ENCODE measurements at places on chromosomes 1 and 21. TPM values are rescaled to one million over a fixed set of nuclear protein-coding genes. Genes with fewer than 3 reads are reported as not detected.

GRCh38 chr1:246782120-246782900 lies 58.1 kb downstream of the SCCPDH start:
- peak; percentile 83 for DNase-seq

Gene PLXNA2
- total RNA-seq: 2.0 TPM

GRCh38 chr1:3891329-3891865 lies 8.7 kb downstream of the C1orf174 start:
- DNase-seq: no peak

GRCh38 chr1:5491207-5491904 lies 500.9 kb downstream of the NPHP4 start:
- DNase-seq: no peak

- DNase-seq: no peak
These were observed 25.7 kb downstream of the RPRD2 start for GRCh38 chr1:150389650-150390049.

DNA sequence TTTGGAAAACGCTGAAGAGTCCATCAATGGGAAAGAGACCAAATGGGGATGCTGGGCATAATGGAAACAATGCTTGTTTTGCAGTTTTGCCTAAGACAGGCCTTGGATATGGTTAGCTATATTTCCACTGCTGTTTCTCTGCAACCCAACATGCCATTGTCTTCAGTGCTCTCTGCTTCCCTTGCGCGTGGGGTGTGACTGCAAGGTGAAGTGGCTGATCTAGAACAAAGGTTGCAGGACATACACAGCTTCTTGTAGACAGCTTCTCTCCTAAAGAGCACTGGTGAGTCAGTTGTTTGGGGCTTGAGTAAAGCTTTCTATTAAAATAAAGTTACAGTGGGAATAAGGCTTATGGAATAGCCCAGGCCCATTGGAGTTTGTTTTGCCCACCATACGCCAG lies 33.0 kb downstream of the RUNX1 start:
- no peak for DNase-seq

Gene PLEKHA6
- 3.8 TPM for total RNA-seq

DNA sequence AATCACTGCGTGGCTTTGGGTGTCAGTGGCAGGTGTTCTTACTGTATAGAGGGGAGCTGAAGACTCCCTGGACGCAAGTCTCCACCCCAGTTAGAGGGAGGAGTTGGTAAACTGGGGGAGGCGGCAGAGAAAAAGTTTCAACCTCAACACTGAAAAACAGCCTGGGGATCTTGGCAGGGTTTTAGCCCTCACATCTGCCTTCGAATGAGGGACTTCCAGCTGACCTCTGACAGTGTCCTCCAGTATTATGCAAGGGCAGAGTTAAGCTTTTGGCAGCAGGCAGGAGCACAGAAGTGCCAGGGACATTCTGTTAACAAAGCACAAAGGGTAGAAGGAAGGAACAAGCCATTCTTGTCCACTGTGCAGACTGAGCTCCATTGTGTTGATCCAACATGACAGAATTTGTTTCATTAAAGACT lies 41.2 kb upstream of the RAB4A start:
- DNase-seq: peak; percentile 78

Gene VANGL2
- total RNA-seq: not detected

Gene DMBX1
- not detected for total RNA-seq

GRCh38 chr1:228465571-228466146 lies 21.5 kb upstream of the RNF187 start:
- no peak for DNase-seq

DNA sequence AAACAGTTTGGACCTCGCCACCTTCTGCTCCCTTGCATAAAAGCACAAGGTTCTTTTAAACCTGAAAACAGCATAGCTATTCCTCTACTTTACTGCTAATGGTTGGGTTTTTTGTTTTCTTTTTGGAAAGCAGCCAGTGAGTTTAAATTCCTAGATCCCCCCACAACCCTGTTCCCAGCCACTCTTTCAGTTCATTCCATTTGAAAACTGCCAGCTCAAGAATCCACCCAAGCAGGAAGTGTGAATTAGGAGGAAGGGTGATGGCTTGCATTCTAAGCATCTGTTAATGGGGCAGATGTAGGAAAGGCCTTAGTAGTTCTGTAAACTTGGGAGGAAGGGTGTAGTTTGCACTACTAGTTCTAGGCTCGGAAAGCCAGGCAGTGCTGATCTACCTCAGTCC lies 172.9 kb upstream of the HOOK1 start:
- DNase-seq: peak; percentile 24

DNA sequence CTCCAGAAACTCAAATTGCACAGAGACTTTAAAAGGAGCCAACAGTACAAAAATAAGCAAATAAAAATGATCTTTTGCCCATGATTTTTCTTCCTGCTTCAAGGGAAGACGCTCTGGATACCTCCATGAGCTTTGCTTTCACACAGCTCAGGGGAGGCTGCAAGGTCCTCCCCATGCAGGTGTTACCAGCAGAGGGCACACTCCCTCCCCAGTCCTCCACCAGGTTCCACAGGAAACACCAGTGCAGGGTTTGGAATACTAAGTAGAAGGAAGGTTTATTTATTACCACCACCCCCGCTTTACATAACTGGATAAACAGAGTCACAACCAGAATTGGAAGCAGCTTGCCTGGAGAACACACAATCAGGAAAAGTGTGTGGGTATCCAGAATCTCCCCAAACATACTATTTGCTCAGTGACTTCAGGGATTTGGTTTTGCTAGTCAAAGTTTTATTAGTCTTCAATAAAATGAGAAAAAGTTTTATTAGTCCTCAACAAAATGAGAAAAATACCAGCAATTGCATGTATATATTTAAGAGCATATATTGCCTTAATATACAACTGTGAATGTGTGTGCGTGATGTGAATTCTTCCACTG lies 37.3 kb downstream of the HSD3B1 start:
- no peak for DNase-seq

Gene FCRL1
- not detected for total RNA-seq

Gene RIPPLY3
- not detected for total RNA-seq

Gene EFNA1
- total RNA-seq: not detected

DNA sequence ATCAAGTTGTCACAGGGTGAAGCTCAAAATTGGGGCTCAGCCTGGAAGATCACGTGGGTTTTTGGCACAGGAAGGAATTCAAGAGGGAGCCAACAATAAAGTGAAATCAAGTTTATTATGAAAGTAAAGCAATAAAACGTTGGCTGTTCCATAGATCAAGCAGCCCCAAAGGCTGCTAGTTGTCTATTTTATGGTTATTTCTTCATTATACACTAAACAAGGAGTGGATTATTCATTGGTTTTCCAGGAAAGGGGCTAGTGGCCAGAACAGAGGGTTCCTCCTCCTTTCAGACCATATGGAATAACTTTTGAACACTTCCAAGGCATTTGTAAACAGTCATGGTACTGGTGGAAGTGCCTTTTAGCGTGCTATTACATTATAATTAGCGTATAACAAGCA lies 723.5 kb upstream of the ADAMTS5 start:
- DNase-seq: no peak

DNA sequence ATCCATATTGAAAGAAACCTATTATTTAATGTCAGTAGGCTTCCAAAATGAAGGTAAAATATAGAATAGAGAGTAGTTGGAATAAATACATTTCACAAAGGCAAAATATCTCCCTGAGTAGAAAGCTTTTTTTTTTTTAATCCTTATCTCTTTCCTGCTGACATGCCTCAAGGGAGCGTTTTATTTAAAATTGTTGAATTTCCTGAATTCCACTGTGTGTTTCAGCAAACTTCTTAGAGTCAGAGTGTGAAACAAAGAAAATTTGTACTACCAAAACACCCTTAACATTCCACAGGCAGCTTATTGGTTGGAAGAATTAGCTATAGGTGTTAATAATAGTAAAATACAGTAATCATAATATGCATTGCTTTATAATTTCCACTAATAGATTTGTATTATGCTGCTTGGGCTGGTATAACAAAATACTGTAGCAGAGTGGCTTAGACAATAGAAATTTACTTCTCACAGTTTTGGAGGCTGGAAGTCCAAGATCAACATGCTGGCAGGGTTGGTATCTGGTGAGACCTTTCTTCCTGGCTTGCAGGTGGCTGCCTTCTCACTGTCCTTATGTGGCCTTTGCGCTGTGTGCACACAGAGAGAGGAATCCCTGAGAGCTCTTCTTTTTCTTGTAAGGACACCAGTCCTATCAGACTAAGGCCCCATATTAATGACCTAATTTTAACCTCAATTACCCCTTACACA lies 468.4 kb upstream of the C1orf87 start:
- DNase-seq: no peak

Gene TMEM69
- 9.5 TPM for total RNA-seq

Gene MRPL39
- total RNA-seq: 34.5 TPM

DNA sequence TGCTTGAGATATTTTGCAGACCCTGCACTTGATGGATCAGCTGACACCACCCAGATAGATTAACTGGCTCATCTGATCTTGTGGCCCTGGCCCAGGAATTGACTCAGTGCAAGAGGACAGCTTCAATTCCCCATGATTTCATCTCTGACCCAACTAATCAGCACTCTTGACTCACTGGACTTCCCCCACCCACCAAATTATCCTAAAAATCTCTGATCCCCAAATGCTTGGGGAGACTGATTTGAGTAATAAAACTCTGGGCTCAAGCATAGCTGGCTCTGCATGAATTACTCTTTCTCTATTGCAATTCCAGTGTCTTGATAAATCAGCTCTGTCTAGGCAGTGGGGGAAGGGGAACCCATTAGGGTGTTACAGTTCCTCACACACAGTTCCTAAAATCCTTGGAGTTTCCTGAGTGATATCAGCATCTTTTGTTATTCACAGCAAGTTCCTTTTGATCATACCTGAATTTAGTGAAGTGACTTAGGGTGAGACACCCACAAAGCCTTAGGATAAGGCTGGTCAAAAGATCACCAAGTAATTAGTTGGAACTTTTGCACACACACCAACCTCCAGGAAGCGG lies 104.2 kb downstream of the COP1 start:
- DNase-seq: no peak
